Right atrium auricular region (tissue), 2 donors: ENCODE measurements at places on chromosomes 7 and 10. TPM values are rescaled to one million over a fixed set of nuclear protein-coding genes. Genes with fewer than 3 reads are reported as not detected.

DNA sequence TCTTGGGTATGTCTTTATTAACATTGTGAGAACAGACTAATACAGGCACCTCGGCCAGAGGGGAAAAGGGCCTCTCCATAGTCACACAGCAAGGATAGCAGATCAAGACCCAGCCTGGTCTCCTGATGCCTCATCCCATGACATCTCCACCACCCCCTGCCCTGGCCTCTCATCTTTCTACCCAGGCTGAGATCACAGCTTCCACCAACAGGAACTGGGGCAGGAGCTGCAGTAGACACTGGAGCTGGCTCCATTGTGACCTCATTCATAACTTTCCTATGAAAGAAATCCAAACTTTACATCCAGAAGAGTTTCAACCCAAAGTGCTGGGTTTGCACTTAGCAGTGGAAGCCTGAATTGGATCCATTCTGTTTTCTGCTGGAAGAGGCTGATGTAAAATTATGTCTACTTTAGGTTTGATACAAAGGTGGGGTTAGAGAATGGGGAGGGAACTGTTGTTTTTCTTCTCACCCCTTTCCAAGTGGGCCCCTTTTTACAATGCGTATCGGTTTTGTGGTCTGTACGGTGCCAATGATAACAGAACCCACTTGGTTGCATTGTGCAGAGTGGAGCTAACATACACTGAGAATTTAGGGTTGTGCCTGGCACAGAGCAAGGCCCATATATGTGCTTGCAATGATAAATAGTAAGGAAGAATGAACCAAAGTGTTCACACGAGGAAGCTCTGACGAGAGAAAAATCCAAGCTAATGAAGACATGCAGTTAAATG, 28.6 kb upstream of the INSIG1 start:
- H3K27ac ChIP-seq: no peak overlapping the region
- H3K4me3 ChIP-seq: no peak overlapping the region
- no peaks in the 10 kb centered on the region for H3K36me3 ChIP-seq
- H3K27me3 ChIP-seq: no peaks in the 10 kb centered on the region
- DNase-seq: no peak

DNA sequence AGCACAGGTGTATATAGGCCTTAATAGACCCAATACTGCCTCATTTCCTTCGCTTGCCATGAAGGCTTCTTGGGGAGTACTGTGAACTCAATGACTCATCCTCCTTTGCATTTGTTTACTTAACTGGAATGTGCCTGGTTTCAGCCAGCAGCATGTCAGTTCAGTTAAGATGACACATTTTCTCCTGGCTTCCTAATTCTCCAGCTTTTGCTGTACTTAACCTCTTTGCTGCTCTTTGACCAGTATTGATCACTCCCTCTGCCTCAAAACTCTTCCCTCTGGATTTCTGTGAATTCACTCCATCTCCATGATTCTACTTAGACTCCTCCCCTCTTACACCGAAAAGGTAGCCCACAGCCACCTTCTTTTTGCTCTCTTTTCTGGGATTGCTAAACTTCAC, 135.7 kb downstream of the MAGI2 start:
- no peaks in the 10 kb centered on the region for H3K4me1 ChIP-seq
- no peak for DNase-seq
- H3K36me3 ChIP-seq: no peaks in the 10 kb centered on the region
- H3K4me3 ChIP-seq: no peak overlapping the region
- no peaks in the 10 kb centered on the region for H3K27me3 ChIP-seq
- H3K27ac ChIP-seq: no peak overlapping the region

DNA sequence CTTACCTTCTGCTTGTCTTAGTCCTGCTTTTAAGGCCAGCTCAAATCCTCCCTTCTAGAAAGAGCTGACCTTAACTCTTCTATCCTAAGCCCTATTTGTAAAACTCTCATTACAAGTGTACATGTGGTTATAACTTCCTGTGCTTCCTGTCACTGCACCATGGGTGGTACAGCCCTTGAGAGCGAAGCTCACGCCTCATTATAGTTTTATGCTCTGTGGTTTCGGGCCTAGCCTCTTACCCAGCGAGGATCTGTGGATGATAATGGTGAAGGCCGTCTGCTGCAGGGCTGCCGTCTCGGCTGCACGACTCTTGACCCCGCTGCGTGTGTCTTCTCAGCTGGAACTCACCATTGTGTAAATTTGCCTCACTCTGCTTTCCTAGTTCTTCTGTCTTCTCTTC, 74.6 kb downstream of the CUL1 start:
- H3K4me1 ChIP-seq: no peaks in the 10 kb centered on the region
- DNase-seq: no peak
- H3K4me3 ChIP-seq: no peak overlapping the region

DNA sequence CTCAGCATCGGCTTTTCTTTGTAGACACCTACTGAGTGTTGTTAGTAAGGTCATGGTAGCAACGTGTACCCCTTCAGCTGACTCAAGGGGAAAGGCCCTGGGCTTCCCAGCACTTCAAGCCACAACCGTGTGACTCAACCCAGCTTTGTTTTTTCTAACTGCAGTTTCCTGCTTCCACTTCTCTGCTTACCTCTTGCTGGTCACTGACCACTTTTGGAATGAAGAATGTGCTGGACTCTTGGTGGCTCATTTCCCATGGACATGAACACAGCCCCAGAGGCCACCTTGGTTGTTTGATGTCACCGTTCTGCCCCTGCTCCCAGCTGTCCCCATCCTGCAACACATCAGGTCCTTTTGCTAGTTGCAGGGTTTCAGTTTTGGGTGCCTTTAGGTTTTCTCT, 69.5 kb upstream of the ZNF438 start:
- no peaks in the 10 kb centered on the region for H3K27me3 ChIP-seq
- H3K27ac ChIP-seq: no peak overlapping the region
- H3K4me1 ChIP-seq: no peaks in the 10 kb centered on the region
- DNase-seq: no peak
- no peak overlapping the region for H3K4me3 ChIP-seq
- no peaks in the 10 kb centered on the region for H3K36me3 ChIP-seq

- no peaks in the 10 kb centered on the region for H3K27me3 ChIP-seq
- DNase-seq: no peak
- no peak overlapping the region for H3K4me3 ChIP-seq
- H3K27ac ChIP-seq: no peak overlapping the region
- no peaks in the 10 kb centered on the region for H3K36me3 ChIP-seq
These were observed 410.2 kb upstream of the KLF6 start for GRCh38 chr10:4195213-4195612.

- H3K27ac ChIP-seq: no peak overlapping the region
- no peak overlapping the region for H3K4me3 ChIP-seq
- no peaks in the 10 kb centered on the region for H3K4me1 ChIP-seq
- DNase-seq: no peak
These were observed 15.9 kb downstream of the FAM149B1 start for GRCh38 chr10:73183667-73184281.

DNA sequence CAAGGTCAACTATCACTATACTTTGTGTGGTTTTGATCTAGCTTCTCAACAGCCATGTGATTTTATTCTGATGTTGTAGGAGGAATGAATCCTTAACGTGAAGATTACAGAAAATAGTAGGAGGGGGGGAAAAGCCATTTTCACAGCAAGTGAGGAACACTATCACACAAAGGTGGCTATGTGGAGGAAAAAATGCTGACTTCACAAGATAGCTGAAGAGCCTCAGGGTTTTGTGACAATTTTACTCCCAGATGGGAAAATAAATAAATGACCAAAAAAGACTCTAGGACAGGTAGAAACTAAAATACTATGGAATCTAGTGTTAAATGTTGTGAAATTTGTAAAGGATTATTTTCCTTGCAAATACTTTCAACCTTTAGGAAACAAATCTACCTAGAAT, 281.0 kb downstream of the ADRA2A start:
- H3K4me3 ChIP-seq: no peak overlapping the region
- H3K36me3 ChIP-seq: no peaks in the 10 kb centered on the region
- no peaks in the 10 kb centered on the region for H3K4me1 ChIP-seq

DNA sequence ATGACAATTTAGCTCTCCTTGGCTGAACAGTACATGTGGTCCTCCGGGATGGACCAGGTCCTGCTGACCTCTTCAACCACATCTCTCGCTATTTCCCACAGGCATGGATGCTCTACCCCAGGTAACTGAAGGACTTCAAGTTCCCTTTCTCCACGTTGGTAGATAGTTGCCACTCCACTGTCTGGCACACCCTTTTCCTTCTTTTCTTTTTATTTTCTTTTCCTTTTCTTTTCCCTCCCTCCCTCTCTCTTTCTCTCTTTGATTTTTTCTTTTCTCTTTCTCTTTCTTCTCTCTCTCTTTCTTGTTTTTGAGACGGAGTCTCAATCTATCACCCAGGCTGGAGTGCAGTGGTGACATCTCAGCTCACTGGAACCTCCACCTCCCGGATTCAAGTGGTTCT, 2.8 kb upstream of the ACBD7 start:
- no peaks in the 10 kb centered on the region for H3K4me1 ChIP-seq
- no peaks in the 10 kb centered on the region for H3K36me3 ChIP-seq
- no peak for DNase-seq
- H3K27ac ChIP-seq: no peak overlapping the region
- H3K4me3 ChIP-seq: no peak overlapping the region
- H3K27me3 ChIP-seq: no peaks in the 10 kb centered on the region

- no peak for DNase-seq
- peaks cover 14% of the 10 kb centered on the region for H3K4me1 ChIP-seq
- H3K36me3 ChIP-seq: peaks cover 20% of the 10 kb centered on the region
- no peak overlapping the region for H3K27ac ChIP-seq
- H3K4me3 ChIP-seq: no peak overlapping the region
These were observed 178.0 kb downstream of the RNF216 start for GRCh38 chr7:5603241-5604140.

GRCh38 chr7:6316226-6316625, 43.8 kb upstream of the CYTH3 start:
- no peak overlapping the region for H3K27ac ChIP-seq
- no peaks in the 10 kb centered on the region for H3K36me3 ChIP-seq
- peaks cover 14% of the 10 kb centered on the region for H3K4me1 ChIP-seq
- no peaks in the 10 kb centered on the region for H3K27me3 ChIP-seq

LGI1 gene
- not detected for total RNA-seq

ENKUR gene
- not detected for total RNA-seq

EPO gene
- total RNA-seq: not detected
